Stromal cell of bone marrow (primary cell): ENCODE measurements at places on chromosomes 6 and 20.
A peak's percentile ranks its signal among the peaks of the same experiment; 100 is the strongest.

DNA sequence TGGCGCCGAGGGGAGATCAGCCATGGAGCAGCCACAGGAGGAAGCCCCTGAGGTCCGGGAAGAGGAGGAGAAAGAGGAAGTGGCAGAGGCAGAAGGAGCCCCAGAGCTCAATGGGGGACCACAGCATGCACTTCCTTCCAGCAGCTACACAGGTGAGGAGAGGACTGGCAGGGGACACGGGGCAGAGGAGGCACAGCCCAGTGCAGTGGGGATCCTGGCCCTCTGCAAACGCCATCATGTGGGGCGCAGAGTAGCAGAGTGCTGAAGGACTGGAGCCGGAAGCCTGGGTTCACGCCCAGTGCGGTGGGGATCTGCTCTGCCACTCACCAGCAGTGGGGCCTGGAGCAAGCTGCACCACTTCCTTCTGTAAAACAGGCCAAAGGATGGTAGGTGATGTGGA lies 41.1 kb upstream of the FANCE start:
- no peak for DNase-seq

DNA sequence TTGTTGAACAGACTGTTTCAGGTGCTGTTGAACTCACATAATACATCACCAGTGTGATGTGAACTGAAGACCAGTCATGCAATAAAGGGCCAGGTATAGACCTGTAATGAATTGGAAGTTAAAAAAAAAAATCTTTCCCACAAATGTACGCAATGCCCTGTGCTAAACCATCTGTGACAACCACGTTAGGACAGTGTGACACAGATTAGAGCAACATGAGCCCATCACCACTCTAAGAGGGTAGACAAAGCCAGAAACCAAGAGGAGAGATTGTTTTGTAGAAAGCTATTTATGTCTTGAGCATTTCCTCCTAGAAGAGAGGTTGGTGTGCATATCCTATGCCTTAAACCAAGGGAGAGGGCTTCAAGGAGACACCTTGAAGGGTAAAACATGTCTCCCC lies 77.0 kb upstream of the BEND6 start:
- no peak for DNase-seq

GRCh38 chr6:22413681-22414311 lies 117.0 kb upstream of the PRL start:
- DNase-seq = peak; percentile 13

DNA sequence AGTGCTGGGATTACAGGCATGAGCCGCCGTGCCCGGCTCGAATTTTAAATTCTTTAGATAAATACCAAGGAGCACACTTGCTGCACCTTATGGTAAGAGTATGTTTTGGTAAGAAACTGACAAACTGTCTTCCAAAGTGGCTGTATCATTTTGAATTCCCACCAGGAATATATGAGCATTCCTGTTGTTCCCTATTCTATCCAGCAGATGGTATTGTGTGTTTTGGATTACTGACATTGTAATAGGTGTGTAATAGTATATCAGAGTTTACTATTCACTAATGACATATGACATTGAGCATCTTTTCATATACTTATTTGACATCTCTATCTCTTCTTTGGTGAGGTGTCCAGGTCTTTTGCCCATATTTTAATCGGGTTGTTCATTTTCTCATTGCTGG lies 40.5 kb downstream of the TGM6 start:
- DNase-seq = no peak

GRCh38 chr6:140697585-140697984 lies 1323.1 kb upstream of the CITED2 start:
- DNase-seq = no peak

GRCh38 chr20:41154436-41155176 lies 17.3 kb downstream of the PLCG1 start:
- no peak for DNase-seq

DNA sequence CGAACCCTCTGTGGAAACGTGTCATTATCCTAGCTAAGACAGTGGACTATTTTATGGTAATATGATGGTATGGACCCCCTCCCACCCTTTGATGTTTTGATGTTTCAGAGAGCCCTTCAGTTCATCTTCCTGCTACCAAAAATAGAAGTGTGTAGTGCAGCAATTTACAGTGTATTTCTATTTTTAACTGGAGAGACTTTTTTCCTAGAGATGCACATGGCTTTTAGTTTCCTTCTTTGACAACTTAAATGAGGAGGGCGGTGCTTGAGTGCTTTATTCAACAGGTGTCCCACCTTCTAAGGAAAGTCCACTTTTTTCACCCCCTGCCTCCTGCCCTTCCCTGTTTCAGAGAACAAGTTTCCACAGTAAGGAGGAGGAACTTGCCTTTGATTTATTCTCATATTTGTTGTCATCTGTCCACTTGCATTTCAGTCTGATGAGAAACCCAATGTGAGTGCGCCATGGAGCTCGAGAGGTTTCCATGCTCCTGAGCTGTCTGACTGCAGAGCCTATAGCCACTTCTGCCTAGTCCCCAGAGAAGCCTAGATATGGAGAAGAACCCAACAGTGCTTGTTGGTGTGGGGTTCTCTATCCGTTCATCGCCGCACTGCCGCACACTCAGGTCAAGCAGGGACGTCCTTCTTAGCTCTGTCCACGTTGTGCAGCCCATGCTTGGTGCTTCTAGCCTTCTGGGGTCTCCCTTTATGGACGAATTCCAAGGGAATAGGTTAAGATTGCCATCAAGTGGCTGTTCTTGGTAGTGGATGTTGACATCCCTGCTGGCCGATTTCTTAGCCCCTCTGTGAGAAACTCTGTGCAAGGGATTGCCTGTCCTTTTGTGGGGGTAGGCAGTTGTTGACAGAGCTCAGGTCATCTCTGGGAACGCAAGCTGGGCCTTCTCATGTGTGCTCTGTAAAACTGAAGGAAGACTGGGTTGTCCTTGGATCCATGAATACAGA lies 144.2 kb downstream of the JARID2 start:
- DNase-seq = no peak

GRCh38 chr6:13339863-13340630 lies 11.7 kb upstream of the TBC1D7 start:
- no peak for DNase-seq

GRCh38 chr6:143901885-143902750 lies 37.8 kb downstream of the ZC2HC1B start:
- peak; percentile 16 for DNase-seq

- DNase-seq = no peak
Measured at GRCh38 chr6:48099713-48100587, 11.0 kb downstream of the PTCHD4 start.

DNA sequence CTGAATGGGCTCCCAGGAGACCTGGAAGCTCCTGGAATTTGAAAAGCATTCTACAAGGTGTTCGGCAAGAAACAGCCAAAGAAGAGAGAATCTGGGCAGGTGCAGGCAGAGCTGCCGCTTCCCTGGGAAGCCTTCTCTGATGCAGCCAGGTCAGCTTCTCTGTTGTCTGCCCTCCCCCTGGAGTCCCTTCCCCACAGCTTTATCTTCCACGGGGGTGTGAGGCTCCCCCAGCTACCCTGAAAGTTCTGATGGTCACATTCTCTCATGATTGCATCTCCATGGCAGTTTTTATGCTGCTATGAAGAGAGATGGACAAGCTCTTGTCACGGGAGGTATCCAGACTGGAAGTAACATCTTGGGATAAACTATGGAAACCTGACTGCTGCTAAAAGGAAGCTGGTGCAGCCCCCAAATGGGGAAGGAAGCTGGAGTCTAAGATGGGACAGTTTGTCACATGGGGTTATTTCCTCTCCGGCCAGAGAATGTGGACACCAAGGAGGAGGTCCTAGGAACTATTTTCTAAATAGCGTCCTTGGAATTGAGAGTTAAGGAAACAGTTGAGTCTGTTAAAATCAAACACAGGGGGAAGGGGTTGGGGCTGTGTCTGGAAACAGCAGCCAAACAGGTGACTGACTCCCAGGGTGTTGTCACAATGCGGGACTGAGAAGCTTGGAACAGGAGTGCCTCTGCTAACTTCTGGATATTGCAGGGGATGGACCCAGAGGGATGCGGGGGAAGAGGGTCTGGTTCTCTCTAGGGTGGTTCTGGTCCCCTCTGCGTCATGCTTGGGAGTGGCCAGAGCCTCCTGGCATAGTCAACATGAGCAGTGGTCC lies 91.1 kb downstream of the ASXL1 start:
- DNase-seq = no peak

DNA sequence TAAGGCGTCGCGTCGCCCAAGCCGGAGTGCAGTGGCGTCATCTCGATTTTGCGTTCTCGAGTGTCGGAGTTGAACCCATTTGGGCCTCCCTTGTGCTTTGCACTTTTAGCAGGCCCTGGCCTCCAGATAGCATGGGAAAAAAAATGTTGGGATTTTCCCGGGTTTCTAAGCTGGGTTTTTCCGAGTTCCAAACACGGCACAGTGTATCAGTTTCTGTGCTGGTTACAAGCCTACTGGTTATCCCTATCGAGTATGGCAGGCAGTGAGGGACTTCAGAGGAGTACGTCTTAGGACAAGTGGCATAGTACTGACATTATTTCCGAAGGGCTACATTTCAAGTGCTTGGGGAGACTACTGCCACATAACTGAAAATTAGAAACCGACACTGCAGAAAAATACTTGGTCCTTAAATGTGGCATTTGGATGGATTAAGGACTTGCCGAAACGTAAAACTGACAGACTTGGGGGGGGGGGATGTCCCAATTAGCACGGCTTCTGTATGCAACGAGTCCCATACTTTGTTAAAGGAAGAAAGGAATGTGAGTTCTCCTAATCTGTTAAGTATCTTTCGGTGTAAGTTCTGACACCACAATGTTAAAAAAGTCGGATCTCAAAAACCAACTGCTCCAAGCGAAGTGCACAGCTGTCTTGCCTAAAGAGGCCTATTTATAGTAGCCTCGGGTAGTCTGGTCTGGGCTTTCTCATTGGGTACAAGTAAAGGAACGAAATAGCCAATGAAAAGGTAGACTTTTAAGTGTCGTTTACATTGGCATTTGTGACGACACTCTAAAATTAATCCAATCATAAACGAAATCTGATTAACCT lies 70.2 kb downstream of the HFE start:
- peak; percentile 97 for DNase-seq

GRCh38 chr6:21325201-21325856 lies 268.2 kb upstream of the SOX4 start:
- DNase-seq = no peak

DNA sequence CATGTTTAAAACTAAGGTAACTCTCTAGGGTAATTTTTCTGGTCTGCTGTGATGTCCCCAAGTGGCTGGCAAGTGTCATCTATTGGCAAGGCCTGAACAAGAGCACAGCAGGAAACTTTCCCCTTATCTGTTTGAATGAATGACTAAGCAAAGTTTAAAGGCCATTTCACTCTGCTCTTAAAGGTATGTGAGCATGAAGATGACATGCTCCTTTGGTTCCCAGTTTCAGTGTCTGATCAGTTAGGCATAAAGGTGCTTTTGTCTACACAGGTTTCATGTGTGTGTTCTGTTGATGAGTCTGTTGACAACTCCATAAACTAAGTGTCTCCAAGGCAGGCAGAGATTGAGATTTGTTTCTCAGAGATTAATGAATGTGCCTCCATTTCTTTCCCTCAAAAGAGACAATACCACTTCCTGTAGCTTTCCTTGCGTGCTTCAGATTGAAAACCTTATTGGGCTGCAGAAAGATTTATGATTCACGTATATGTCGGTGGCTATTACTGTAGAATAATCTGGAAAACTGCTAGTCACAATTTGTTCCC lies 83.9 kb downstream of the MAP3K7 start:
- no peak for DNase-seq

DNA sequence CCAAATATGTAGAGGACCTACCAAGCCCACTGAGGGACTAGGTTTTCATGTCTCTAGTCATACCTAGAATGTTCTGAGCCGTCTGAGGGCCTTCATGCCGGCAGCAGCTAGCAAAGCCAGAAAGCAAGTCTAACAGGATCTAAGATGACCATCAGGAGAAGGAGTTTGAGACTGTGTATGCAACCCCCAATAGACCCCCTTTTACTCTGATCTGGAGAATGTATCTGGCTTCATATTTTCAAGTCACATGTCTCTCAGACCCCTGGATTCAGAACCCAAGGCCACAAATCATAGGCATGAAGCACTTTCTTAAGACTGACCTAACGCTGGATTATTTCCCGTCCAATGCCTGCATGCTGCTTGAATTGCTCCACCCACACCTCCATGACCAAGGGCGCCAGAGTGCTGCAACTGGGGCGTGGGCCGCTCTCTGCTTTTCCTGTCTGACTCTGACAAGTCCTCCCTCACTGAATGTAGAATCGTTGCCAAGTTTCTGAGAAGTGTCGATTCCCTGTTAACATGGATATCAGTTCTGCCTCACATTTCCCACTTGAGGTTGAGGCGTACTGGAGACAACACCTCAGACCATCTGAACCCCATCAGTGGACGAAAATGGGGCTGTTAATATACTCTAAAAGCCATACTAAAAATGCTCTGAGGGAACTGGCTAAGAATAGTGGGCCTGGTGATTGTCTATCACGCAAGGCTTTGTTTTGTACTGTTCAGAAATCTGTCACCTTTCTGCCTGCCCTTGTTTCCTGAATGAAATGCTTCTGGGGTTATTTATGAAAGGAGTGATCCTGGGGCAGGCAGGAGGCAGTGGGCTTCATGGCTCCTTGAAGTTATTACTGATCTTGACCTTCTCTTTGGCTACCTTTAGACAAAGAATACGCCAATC lies 23.9 kb upstream of the ASXL1 start:
- DNase-seq = no peak

GRCh38 chr6:110799189-110799588 lies 16.1 kb downstream of the CDK19 start:
- DNase-seq = no peak

GRCh38 chr6:107344383-107344782 lies 115.0 kb downstream of the PDSS2 start:
- DNase-seq = no peak

- DNase-seq = no peak
Measured at GRCh38 chr20:13865156-13865555, 80.3 kb downstream of the NDUFAF5 start.

DNA sequence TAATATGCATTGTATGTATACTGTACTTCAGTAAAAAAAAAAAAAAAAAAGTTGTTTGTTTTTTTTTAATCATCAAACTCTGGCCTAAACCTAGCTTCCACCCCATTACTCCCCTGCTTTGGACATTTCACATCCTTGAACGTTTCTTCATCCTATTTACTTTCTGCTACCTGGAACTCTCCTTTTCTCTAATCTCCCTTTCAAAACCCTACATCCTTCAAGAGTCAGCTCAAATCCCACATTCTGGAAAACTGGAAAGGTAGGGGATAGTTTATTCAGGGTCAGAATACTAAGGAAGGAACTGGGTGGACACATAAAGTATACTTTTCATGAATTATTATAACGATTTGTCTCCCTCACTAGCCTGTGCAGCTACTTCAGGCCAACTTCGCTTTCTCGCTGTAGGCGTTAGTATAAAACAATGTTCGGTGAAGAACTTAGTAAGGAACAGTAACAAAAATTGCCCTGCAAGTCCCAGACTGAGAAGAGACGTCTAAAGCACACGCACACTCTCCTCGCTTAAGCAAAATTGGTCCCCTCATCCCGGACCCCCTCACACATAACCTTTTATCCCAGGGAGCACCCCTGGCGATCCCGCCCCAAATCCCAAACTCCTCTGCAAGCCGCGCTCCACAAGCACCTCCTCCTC lies 775 bp downstream of the PIGU start:
- no peak for DNase-seq
